Frontal cortex (tissue), 4 donors: ENCODE measurements at places on chromosomes 16 and 17.

- DNase-seq = no peak
Measured at GRCh38 chr16:15581127-15581815, 61.7 kb downstream of the MARF1 start.

DNA sequence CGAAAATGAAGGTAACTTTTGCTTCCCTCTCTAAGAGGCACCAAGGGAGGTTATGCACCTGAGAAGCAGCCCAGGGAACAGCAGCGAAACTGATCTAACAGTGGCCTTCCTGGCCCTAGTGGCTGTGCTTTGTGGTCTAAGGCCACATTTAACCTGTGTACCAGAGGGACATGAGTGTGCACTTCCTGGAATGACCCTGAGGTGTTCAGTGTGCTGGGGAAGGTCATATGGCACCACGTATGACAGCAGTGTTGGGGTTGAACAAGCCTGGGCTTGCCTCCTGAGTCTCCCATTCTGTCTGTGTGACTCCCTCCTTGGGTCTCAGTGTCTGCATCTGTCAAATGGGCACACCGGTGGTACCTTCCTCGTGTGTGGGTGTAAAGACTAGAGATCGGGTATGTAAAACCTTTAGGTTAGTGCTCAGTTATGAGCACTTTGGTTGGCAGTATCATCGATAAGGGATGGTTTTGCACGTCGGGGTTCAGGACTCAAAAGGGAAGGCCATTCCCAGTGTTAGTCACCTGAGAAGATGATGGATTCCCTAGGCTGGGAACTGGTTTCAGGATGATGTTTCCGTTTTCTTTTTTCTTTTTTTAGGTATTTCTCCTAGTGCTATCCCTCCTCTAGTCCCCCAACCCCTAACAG lies 31.9 kb downstream of the PLCG2 start:
- no peak for DNase-seq

DNA sequence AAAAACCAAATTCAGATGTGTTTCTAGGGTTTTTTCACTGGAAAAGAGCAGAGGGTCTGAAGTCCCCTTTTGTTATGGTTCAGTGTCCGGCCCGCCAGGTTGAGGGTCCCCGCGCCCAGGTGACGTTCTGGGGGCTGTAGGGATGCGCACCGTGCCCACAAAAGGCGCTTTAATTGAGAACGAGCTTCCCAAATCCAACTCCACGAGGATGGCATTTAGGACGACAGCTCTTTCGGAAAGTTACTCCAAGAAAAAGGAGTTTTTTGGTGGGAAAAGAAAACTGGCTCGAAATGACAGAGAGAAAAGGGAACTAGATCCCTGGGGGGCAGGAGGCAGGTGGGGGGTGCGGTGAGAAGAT lies 15.9 kb upstream of the ZFHX3 start:
- DNase-seq = no peak

DNA sequence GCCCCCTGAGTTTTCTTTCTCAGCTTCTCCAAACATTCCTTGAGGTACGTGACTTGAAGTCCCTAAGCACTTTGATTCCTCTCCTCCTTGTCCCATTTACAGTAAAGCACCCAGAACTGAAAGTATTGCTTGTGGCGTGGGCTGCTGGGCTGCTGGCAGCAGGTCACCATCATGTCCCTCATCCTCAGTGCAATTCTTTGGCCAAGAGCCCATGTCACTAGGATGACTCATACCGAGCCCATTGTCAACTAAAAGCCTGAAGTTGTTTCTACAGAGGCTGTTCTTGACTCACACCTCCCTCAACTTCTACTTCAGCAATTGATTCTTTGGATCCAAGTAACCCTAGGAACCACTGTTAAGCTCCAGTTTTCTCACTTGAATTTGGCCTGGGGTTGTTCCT lies 54.3 kb downstream of the KPNA2 start:
- DNase-seq = peak; percentile 21

- no peak for DNase-seq
Measured at GRCh38 chr17:41844971-41845370, 7.3 kb downstream of the KLHL10 start.

GRCh38 chr17:16938031-16938430 lies 33.9 kb downstream of the TNFRSF13B start:
- DNase-seq = no peak

DNA sequence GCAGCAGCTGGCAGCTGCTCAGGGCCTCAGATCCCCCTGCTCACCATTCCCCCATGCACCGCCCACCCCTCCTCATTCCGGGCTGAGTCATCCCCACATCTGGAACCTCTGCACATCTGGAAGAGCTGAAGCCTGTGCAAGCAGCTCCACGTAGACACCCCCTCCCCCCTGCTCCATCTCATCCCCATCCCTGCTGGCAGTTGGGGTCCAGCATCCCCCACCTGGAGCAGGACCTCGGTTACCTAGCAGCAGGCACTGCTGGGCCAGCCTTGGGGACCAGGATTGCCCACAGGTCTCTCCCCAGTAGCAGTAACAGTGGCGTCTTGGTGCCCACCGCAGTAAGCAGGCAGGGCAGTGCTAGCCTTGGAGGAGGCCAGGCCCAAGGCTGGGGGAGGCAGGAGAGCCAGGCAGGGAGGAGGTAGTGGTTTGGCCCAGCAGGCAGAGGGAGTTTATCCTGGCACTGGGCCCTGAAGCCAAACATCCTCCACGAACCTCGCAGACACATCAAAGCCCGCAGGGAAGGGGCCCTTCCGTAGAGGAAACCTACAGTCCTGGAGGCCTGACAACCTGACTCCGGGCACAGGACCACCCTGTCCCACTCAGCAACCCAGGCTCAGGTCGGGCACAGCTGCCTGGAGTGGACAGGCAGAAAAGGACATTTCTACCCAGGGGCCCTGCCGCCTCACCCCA lies 7.7 kb upstream of the TMEM92 start:
- DNase-seq = no peak

- DNase-seq = no peak
Measured at GRCh38 chr17:59362811-59363205, 31.4 kb downstream of the YPEL2 start.

DNA sequence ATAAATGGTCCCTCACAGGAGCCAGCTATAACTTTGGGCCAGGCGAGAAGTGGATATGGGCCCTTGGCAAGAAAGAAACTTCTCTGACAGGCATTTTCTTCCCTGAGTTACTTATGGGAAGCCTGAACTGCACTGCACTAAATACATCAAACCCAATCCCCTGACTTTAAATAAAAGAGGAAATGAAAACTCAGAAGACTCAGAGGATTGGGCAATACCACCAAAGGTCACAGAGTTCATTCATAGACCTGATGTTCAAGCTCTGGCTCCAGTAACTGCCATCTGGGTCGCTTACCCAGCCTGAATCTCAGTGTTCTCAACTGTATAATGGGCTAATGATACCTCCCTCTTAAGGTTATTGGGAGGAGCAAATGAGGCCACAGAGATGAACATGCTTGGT lies 815 bp downstream of the KRT35 start:
- DNase-seq = no peak

DNA sequence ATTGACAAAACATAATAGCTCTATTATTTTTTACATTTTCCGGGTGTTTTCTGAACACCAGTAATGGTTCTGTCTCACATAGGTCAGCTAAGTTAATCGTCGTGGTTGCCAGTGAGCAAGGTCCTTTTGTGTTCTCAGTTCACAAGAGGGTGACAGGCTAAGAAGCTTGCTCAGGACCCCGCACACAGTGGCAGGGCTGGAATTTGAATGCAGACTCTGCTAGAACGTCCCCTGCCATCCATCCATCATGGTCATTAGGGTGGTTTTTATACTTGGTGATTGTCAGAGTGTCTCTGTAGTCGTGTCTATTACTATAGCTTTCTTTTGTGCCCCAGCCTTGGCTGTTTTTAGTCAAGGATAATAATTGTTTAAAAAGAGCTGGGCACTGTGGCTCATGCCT lies 176.2 kb downstream of the SNX29 start:
- DNase-seq = no peak

- DNase-seq = no peak
Measured at GRCh38 chr17:77748436-77748835, 210.1 kb upstream of the TNRC6C start.

DNA sequence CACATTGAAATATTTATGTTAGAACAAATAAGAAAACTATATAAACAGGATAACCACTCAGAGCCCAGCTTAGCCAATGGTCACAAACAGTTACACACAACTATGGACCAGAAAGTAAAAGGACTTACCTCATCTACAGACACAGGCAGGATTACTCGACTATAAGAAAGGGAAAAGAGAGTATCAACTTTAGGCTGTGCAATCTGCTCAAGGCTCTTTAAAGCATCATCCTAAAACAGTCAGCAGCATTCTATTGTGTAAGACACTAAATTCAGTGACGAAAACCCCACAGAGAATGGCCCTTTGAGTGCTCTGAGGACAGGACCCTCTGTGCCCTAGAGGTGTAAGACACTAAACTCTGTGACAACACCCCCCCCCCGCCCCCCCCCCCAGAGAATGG lies 4.2 kb downstream of the PITPNA start:
- no peak for DNase-seq

GRCh38 chr17:49572226-49572625 lies 3.4 kb upstream of the NXPH3 start:
- DNase-seq = no peak
